ENCODE measurements at places on chromosomes 16 and 17. TPM values are rescaled to one million over a fixed set of nuclear protein-coding genes. Genes with fewer than 3 reads are reported as not detected.

Gene ATPAF2
- 31.7 TPM for total RNA-seq

Gene KRT31
- total RNA-seq, result not detected

Gene ADAD2
- not detected for total RNA-seq

Gene WNT9B
- total RNA-seq, result not detected

Gene ZP2
- not detected for total RNA-seq

Gene DNAH2
- total RNA-seq, result 0.01 TPM

Measured in A549 treated with CORT108297 at 1 μM for 4 hours (cell line).